ENCODE measurements at places on chromosomes 7 and 10.

DNA sequence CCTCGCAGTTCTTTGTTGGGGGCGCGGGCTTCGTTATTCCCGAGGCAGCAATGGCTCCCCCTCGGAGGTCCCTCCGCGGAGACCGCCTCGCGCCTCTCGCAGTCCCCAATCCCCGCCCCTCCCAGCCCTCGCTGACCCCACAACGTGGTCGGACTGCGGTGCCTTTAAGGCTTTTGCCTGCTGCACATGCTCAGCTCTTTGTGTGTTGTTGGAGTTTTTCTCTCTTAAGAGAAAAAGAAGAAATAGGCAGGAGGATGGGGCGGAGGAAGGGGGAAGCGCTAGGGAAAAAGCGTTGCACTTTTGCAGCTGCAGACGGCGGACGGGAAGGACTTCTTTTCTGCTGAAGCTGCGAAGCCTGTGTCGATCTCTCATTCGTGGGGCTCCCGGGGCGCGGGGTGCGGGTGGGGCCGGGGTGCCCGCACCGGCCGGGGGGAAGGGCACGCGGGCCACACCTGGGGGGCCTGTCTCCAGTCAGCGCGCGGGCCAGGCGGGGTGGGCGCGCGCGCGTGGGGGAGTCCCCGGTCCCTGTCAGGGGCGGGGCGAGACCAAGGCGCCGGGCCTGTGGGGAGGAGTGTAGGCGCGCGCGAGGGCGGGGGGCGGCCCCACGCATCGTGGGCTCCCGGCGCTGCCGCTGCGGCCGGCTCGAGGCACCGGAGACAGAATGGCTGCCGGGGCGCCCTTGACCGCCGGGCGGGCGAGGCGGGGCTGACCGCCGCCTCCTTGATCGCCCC, 445 bp upstream of the ATRNL1 start:
- peak; percentile 66 for DNase-seq

DNA sequence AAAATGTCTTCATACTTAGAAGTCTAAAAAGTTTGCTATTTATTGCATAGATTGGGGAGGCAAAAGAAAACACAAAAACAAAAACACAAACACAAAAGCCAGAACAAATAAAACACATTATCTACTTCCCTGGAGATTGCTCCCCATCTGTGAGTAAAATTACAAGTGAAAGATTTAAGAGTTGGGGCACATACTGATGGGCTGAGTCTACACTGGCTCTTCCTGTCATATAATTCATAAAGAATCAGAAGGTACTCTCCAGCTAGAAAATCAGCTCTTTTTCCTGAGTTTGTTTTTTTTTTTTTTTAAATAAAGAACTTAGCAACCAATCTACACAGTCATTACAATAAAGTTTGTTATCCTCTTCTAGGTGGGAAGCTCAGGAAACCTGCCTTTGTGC, 192.4 kb upstream of the LRRN3 start:
- DNase-seq: no peak

- peak; percentile 91 for DNase-seq
Measured at GRCh38 chr7:98841179-98841997, 28.4 kb downstream of the TMEM130 start.

DNA sequence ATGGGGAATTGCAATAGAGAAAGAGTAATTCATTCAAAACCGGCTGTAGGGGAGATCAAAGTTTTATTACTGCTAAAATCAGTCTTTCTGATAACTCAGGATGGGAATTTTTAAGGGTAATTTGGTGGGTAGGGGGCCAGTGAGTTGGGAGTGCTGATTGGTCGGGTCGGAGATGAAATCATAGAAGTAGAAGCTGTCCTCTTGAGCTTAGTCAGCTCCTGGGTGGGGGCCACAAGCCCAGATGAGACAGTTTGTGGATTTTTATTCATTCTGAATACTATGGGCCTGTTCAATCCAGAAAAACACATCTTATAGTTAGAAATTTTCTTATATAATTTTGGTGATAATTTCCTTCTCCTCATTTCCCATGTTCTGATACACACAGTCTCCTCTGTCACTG, 25.4 kb downstream of the CALD1 start:
- no peak for DNase-seq

GRCh38 chr10:73591935-73592699, 975 bp upstream of the USP54 start:
- DNase-seq: no peak

DNA sequence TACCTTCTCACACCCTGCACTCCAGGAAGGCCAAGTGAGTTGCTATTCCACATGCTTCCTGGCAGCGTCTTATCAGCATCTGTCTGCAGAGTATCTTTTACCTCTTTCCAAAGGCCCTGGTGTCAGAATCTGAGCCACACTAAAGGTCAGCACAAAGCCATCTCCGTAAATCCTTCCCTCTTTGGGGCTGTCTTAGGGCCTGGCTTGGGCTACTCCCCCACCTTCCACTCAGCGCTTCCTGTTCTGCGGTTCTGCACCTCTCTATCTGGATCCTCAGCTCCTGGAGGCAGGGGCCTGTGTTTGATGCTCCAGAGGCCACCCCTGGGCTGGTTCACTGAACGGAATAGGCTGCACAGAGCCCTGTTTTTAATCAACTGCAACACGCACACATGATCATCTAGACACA, 334.8 kb upstream of the GALNT17 start:
- DNase-seq: no peak

- DNase-seq: no peak
Measured at GRCh38 chr7:50552921-50553320, 12.3 kb downstream of the DDC start.

DNA sequence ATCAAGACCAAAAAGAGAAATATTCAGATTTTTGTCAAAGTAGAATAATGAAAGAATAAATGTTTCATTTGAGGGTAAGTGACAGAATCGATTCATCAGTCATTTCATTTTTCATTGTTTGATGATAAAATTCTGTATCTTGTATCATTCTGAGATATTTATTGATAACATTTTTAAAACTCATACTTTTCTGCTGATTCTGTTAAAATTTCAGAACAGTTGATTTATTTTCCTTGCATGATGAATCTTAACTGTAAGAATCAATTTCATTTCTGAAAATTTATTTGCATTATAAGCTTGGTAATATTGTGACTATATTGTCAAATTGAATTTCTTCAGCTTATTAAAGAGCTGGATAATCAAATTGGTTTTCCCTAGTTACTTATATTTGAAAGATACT, 13.9 kb downstream of the PHYHIPL start:
- no peak for DNase-seq

DNA sequence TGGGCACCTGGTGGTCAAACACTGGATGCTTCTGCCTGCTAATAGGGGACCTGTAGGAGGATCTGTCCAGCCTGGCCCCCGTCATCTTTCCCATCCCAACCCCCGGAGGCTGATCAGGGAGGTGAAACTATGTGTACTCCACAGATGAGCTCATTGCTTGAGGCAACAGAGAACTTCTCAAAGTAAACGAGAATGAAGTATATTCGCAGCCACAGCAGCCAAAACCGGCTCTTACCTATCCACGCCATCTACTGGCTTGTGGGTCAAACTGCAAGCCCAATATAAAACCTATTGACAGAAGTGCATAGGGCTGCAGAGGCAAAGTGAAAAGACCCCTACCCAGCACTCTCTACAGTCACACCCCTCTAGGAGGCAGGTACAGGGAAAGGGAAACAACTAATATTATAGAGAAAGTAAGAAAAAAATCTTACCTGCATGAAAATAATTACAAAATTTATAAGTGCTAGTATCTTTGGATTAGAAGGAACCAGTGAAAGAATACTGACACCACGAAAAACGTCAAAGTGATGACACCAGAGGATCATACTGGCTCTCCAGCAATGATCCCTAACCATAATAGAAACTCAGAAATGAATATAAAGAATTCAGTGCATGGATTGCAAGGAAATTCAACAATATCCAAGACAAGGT, 973.5 kb downstream of the ANKRD7 start:
- no peak for DNase-seq

DNA sequence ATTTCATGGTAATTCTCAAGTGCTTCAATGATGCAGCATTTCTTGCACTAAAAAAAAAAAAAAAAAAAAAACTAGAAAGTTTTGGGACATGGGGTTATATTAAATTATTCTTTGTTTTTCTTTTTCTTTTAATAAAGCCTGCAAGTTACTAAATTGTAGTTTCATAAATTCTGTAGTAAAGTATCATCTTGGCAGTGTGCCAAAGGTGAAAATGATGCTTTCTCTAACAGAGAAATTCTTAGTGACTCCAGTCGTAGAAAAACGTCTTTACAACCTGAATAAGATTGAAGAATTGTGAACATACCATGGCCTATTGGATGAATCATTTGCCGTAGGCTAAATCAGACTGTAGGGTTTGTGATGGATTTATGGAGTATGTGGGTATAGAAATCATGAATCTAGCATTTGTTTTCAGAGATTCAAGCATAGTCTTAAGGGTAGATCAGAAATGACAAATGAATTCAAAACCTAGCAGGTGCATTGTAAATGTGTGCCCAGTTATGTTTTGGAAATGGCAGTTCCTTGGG, 27.1 kb downstream of the RBM17 start:
- DNase-seq: no peak

- peak; percentile 55 for DNase-seq
Measured at GRCh38 chr10:49614242-49615198, 683 bp downstream of the CHAT start.

- no peak for DNase-seq
Measured at GRCh38 chr7:73986158-73986631, 41.8 kb upstream of the ELN start.

DNA sequence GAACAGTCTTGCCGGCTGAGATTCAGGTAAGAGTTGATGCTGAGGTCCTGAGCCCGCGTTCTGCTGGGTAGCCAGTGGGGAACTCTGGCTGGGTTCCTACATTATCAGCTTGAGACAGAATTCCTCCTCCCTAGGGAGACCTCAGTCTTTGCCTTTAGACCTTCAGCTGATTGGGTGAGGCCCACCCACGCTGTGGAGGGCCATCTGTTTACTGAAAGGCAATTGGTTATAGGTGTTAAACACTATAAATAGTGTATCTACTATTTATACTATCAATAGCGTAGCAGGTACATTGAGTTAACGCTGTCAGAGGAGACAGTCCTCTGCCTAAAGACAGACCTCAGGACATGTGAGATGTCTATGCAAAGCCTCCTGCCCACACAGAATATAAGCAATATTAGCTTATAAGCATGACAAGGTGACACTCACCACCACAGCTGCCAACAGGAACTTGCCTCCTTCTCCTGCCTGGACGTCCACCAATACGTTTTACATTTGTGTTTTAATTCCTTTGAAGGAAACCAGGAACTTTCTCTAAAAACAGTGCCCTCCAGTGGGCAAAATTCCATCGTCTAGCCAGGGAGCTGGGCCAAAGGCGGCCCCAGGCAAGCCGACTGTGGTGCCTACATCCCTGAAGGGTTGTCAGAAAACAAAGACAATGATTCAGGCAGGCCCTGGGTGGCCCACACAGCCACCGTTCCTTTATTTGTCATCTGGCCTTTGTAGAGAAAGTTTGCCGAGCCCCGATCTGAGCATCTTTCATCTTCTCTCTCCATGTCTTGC, 58.8 kb downstream of the INSIG1 start:
- no peak for DNase-seq

- DNase-seq: no peak
Measured at GRCh38 chr7:95052566-95053094, 145.2 kb downstream of the PPP1R9A start.

- DNase-seq: no peak
Measured at GRCh38 chr10:96656839-96657238, 63.5 kb downstream of the PIK3AP1 start.

DNA sequence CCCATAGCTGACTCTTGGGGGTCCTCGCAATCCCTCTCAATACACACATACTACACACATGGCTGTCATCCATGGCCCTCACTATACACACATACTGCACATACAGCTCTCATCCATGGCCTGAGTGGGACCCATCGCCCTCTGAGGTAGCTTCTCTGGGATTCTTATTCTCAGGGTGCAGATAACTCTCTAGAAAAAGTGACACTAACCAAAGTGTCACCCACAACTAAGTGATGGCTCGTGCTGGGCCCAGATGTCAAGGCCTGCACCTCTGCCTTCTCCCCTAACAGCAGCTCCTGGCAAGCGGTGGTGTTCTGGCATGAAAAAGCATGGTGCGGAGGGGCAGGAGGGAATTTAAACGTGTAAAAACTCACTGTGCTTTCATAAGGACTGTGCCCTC, 62.7 kb upstream of the ZPBP start:
- no peak for DNase-seq

DNA sequence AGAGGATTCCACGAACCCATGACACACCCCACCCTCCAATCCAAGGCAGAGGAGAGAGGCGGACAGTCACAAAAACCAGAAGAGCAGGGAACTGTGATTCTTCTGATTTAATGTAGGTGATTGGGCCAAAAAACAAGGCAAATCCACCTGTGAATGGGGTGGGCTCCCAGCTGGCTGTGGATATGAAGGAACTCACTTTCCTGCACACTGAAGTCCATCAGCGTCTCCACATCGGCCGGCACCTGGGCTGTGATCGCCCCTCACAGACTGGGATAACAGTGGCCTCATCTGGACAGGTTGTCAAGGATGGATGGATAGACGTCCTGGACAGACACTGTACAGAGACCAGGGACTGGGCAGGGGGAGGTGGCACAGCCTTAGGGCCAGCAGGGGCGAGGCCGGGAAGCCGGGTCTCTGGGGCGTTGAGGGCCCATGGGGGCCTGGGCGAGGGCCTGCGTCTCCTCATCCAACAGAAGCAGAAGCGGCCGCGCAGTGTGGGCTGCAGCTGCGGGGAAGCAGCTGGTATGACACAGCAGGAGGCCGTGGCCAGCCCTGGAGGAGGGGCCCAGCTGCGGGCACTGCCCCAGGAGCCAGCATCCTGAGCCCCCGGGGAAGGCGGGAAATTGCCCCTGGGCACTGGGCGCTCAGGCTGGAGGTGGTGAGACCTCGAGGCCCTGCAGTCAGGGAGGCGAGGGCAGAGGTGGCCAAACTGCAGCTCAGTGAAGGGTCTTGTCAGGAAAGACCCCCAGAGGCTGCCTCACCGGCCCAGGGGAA, 54.2 kb downstream of the DIP2C start:
- DNase-seq: peak; percentile 24

- no peak for DNase-seq
Measured at GRCh38 chr7:51701935-51702334, 385.3 kb upstream of the COBL start.

- no peak for DNase-seq
Measured at GRCh38 chr7:66313886-66314568, 108.9 kb downstream of the TPST1 start.

GRCh38 chr7:18550574-18550973, 55.0 kb downstream of the HDAC9 start:
- DNase-seq: no peak

GRCh38 chr10:90148116-90148855, 446.9 kb downstream of the KIF20B start:
- DNase-seq: no peak

- DNase-seq: no peak
Measured at GRCh38 chr7:127460077-127460476, 67.6 kb upstream of the ZNF800 start.

- DNase-seq: peak; percentile 81
Measured at GRCh38 chr7:139118805-139119485, 9.4 kb upstream of the ZC3HAV1 start.

DNA sequence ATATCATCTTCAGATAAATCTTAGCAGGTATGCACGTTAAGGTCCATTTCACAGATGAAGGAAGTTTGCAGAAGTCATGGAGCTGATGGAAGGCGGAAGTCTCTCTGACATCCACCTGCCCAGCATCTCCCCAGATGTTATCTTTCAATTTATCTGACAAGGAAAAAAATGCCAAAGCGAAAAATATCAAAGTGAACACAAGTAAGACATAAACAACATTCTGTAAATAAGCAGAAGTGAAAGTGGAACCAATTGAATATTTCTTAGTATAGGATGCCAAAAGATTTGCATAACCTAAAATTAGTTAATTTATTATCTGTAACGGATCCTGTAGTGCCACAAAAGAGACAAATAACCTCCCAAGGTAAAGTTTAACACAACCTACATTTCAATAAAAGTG, 73.6 kb upstream of the NEBL start:
- no peak for DNase-seq

Measured in activated effector memory CD4-positive, alpha-beta T cell treated with anti-CD3 and anti-CD28 coated beads, Interleukin-2, amount 50 U/mL, for 16 hours (primary cell).